ENCODE measurements at places on chromosomes 13 and 19. TPM values are rescaled to one million over a fixed set of nuclear protein-coding genes. Genes with fewer than 3 reads are reported as not detected.

DNA sequence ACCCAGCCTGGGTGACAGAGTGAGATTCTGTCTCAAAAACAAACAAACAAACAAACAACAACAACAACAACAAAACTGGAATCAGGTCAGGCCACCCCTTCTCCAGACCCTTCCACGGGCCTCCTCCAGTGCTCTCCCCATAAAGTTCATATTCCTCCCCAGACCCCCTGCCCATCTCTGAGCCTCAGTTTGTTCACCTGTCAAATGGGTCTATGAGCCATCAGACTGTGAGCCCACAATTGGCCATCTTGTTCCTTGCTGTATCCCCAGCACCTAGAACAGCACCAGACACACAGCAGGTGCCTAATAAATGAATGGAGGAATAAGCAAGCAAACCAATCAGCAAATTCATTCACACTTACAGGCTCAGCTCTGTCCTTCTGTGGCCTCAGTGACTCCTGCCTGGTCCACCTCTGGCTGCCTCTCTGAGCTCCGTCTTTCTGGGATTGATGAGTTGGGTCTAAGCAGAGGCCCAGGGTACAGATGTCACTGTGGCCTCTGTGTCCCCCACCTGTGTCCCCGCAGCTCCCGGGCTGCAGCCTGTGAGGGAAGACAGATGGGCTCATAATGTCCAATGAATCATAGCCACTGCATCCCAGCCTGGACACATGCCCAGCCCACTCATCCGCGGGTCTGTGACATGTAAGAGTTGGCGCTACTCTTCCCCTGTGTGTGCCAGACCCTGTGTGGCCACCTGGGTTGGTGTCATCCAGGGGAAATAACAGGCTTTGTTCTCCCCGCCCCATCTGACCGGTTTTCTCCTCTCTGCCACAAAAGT lies 19.6 kb upstream of the PTPRS start:
- H3K4me3 ChIP-seq = no peak overlapping the region
- peaks cover 5% of the 10 kb centered on the region for H3K27me3 ChIP-seq
- DNase-seq = peak; percentile 49
- no peaks in the 10 kb centered on the region for H3K36me3 ChIP-seq
- H3K27ac ChIP-seq = no peak overlapping the region
- no peaks in the 10 kb centered on the region for H3K4me1 ChIP-seq

DNA sequence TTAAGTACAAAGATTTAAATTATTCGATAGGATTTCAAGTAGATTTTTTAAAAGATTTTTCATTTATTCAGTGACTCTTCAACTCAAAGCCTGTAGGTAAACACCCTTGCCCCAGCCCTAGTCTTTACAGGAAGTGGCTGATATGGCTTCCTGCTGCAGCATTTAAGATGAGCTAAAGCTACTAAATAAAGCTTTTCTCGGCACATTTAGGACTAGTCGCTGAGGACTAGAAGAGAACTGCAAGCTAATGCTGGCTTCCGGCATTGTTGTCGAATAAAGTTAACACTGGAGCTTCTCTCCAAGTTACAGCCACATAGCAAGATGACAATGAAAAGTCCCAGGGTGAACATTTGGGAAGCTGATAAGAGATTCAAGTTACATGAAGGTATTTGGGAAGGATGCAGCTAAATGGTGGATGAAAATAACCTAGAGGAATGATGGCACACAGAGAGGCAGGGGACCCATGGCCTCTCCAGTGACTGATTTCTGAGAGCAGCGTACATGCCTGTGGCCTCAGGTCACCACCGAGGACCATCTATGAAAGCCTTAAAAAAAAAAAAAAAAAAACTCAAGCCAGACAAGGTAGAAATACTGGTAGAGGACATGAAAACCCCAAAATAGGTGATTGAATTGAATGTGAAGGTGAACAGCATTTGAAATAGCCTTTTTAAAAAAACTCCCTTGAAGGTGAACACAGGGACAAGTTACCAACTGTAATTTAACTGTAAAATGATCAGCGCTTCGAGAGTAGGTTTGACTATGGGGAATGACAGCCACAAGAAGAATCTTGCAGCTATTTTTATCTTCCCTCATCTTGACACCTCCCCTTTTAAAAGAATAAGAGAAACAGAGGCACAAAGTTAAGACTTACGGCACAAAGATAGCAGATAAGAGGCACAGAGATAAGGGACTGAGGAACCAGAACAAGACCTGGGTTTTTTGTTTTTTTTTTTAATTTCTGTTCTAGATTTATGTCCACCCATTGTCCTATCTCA lies 155.4 kb downstream of the DCT start:
- H3K27ac ChIP-seq = no peak overlapping the region
- no peak overlapping the region for H3K4me3 ChIP-seq
- DNase-seq = no peak
- H3K27me3 ChIP-seq = no peaks in the 10 kb centered on the region

DNA sequence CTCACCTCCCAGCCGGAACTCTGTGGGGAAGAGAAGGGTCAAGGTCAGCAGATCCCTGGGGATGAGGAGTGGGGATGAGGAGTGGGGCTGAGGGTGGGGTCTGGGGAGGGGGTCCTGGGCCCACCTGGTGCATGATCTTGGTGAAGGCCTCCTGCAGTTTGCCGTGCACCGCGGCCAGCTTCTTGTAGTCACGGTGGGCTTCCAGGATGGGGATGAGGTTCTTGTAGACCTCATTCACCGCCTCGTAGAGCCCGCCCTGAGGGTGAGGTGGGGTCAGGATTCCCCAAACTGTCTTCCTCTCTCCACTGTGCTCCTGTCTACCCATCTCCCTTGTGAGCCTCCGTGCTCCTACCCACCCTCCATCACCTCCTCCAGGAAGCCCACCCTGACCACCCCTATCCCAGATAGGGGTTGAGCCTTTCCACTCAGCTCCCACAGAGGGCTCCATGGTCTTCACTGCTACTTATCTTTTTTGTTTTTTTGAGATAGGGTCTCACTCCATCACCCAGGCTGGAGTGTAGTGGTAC lies 6.8 kb upstream of the KANK2 start:
- no peak overlapping the region for H3K4me3 ChIP-seq
- no peaks in the 10 kb centered on the region for H3K36me3 ChIP-seq
- H3K4me1 ChIP-seq = peaks cover 13% of the 10 kb centered on the region
- DNase-seq = no peak

DNA sequence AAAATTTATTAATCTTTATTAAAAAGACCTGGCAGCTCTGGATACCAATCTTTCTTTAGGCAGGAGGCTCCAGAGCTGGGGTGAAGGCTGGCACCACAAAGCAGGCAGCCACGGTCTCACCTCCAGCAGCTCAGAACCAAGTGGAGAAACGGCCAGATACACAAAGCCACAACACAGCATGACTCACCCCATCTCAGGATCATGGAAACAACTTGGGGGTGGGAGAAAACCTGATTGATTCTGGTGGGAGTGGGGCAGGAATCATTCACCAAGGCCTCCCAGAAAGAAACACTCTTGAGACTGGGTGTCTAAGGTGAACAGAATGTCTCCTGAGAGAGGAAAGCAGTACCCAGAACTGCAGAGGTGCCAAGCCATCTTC lies 64.2 kb downstream of the CRYL1 start:
- H3K36me3 ChIP-seq = no peaks in the 10 kb centered on the region
- H3K4me1 ChIP-seq = peaks cover 7% of the 10 kb centered on the region
- H3K27ac ChIP-seq = no peak overlapping the region
- DNase-seq = peak; percentile 75

DNA sequence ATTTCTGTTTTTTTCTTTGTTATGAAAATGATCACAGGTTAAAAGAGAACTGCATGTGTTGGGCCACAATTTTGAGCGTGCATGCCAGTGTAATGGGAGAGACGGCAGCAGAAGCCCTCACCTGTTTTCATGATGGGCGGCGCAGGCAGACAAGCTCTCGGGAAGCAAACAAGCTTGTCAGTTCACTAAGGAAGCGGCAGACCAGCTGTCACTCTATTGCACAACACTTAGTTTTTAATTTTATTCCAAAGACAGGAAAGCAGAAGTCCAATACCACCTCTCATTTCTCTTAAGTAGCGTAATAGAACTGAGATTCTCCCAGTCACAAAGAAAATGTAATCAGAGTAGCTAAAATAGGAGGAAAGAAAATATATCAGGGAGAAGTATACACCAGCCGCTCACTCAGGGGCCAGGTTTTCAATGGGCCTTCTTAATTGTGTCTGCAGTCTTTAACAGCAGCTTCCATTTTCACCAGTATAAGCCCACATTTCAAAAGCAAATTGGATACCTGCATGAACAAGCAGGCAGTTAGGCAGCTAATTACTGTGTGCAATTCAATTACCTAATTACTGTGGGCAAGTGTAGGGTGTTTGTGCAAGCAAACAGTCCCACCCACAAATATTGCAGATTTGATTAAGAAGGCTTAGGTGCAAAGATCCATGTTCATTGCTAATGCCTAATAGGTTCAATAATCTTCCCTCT lies 711.4 kb downstream of the DIAPH3 start:
- no peaks in the 10 kb centered on the region for H3K27me3 ChIP-seq
- H3K4me1 ChIP-seq = peaks cover 13% of the 10 kb centered on the region
- DNase-seq = no peak
- no peak overlapping the region for H3K4me3 ChIP-seq
- no peak overlapping the region for H3K27ac ChIP-seq

DNA sequence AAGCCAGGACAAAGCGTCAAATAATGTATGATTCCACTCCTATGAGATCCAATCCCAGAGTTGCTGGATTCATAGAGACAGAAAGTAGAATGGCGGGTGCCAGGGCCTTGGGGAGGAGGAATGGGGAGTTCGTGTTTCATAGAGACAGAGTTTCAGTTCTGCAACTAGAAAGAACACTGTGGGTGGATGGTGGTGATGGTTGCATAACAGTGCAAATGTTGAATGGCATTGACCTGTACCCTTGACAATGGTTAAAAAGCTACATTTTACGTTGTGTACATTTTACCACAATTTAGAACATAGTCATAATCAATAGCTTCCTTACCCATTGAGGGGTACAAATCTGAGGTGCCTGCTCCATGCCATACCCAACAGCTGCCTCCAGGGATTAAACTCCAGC lies 33.4 kb downstream of the MBD3L2B start:
- H3K27ac ChIP-seq = no peak overlapping the region
- H3K4me3 ChIP-seq = no peak overlapping the region
- H3K27me3 ChIP-seq = no peaks in the 10 kb centered on the region

GRCh38 chr13:101978552-101979315 lies 423.1 kb downstream of the FGF14 start:
- DNase-seq = no peak
- H3K4me1 ChIP-seq = no peaks in the 10 kb centered on the region
- no peak overlapping the region for H3K27ac ChIP-seq
- no peak overlapping the region for H3K4me3 ChIP-seq
- no peaks in the 10 kb centered on the region for H3K27me3 ChIP-seq
- no peaks in the 10 kb centered on the region for H3K36me3 ChIP-seq

GRCh38 chr13:41516166-41516565 lies 58.8 kb downstream of the RGCC start:
- no peak overlapping the region for H3K27ac ChIP-seq
- no peaks in the 10 kb centered on the region for H3K4me1 ChIP-seq
- no peaks in the 10 kb centered on the region for H3K36me3 ChIP-seq

- H3K27me3 ChIP-seq = peaks cover 3% of the 10 kb centered on the region
- peaks cover 4% of the 10 kb centered on the region for H3K4me1 ChIP-seq
- H3K36me3 ChIP-seq = no peaks in the 10 kb centered on the region
- no peak overlapping the region for H3K4me3 ChIP-seq
- no peak for DNase-seq
Observed at GRCh38 chr19:29795461-29796172, 16.2 kb upstream of the CCNE1 start.

DNA sequence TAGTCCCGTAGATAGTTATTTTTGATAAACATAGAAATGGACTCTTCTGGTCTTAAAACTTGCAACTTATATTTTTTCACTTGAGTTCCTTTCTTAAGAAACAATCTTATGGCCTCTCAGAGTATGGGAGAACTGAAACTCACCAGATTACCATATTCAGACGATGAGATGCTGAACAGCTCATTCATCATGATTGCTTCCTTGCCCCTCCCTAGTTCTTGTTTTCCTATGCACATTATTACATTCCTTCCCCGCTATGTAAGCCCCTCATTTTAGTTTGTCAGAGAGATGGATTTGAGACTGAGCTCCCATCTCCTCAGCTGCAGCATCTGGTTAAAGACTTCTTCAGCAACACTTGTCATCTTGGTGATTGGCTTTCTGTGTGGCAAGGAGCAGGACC lies 158.5 kb downstream of the SLITRK6 start:
- H3K27me3 ChIP-seq = no peaks in the 10 kb centered on the region
- H3K4me1 ChIP-seq = no peaks in the 10 kb centered on the region
- H3K27ac ChIP-seq = no peak overlapping the region
- no peak overlapping the region for H3K4me3 ChIP-seq

- no peak for DNase-seq
- no peak overlapping the region for H3K27ac ChIP-seq
- no peaks in the 10 kb centered on the region for H3K4me1 ChIP-seq
- no peaks in the 10 kb centered on the region for H3K36me3 ChIP-seq
- H3K27me3 ChIP-seq = no peaks in the 10 kb centered on the region
Observed at GRCh38 chr13:21999666-22000065, 328.8 kb downstream of the FGF9 start.

- peaks cover 17% of the 10 kb centered on the region for H3K36me3 ChIP-seq
- no peak for DNase-seq
- no peak overlapping the region for H3K4me3 ChIP-seq
- no peak overlapping the region for H3K27ac ChIP-seq
Observed at GRCh38 chr13:102657630-102658029, 37.2 kb downstream of the METTL21C start.

GRCh38 chr13:85709721-85710120 lies 89.5 kb downstream of the SLITRK6 start:
- no peaks in the 10 kb centered on the region for H3K4me1 ChIP-seq
- no peak overlapping the region for H3K27ac ChIP-seq
- H3K27me3 ChIP-seq = no peaks in the 10 kb centered on the region
- no peaks in the 10 kb centered on the region for H3K36me3 ChIP-seq

DNA sequence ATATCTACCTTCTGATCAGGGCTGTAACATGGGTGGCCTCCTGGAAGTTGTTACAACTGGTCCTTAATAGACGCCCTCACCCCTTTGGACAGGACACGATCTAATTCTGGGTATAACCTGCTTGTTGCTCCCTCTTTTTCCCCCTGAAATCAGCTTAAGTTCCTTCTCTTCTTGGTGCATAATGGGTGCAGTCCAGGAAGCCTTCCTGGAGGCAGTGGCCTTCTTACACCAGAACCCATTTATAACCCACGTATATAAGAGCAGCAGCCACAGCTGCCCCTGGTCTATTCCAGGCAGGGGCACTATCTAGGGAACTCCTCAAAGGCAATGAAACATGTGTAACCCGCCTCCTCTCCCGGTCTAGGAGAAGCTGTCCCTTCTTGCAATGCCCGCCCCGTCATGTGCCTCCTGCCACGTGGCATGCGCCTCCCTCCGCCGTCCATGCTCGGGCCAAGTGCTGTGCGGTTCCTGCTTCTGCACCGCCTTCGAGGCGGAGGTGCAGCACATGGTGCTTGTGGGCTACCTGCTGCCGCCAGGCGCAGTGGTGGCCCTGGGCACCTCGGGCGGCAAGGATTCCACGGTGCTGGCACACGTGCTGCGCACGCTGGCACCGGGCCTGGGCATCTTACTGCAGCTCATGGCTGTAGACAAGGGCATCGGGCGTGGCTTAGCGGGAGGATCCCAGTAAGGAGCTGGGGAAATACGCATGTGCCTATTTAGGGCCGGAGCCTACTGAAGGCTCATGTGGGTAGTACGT lies 27.3 kb downstream of the ZNF175 start:
- no peaks in the 10 kb centered on the region for H3K4me1 ChIP-seq
- peaks cover 5% of the 10 kb centered on the region for H3K27me3 ChIP-seq
- DNase-seq = no peak
- no peak overlapping the region for H3K27ac ChIP-seq
- H3K4me3 ChIP-seq = no peak overlapping the region

Gene PEG3
- total RNA-seq = not detected

Gene DGKH
- total RNA-seq = 16.4 TPM

Gene ANGPTL8
- total RNA-seq = not detected

Gene CGB8
- 15.8 TPM for total RNA-seq

Gene GNA15
- not detected for total RNA-seq

Gene ZNF829
- 2.7 TPM for total RNA-seq

Gene ATP4A
- not detected for total RNA-seq

Gene CBARP
- 18.8 TPM for total RNA-seq

Gene ZNF570
- total RNA-seq = 6.5 TPM

All from astrocyte (in vitro differentiated cells and primary cell).